ENCODE measurements at places on chromosomes 3 and 15.
A peak's percentile ranks its signal among the peaks of the same experiment; 100 is the strongest.

GRCh38 chr3:4493941-4494894 is 1.1 kb downstream of the ITPR1 start:
- DNase-seq, result peak; percentile 38

GRCh38 chr3:142940000-142940399 is 23.5 kb downstream of the PAQR9 start:
- no peak for DNase-seq

DNA sequence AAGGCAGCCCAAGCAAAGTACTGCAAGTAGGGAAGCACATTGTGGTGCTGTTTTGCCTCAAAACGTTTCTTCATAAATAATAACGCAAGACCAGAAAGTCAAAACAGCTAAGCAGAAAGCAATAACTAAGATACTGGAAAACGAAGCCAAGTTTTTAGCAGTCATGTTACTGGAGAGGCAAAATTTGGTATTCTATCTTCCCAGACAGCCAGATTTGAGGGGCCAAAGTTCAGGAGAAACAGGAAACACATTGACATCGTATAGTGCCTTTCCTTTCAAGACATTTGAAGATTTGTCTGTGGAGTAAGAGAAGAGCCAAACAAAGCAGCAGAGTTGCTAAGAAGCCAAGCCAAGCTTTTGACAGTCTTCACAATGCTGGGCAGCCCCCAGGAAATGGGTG is 843.6 kb upstream of the NECTIN3 start:
- no peak for DNase-seq

DNA sequence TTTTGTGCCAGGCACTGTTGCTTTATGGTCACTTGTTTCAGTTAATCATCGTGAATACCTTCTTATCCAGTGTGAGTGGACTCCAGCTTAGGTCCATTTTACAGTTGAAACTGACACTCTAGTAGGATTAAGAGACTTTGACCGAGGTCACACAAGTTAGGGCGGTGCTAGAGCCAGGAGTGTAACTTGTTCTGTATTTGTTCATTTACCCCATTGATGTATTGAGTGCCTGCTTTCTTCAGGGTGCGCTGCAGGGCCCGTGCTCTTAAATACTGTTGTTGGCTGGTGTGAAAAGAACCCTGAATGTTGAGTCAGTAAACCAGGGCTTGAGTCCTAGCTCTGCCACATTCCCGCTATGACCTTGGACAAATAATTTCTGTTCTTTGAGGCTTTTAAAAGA is 15.4 kb downstream of the PDHB start:
- no peak for DNase-seq

DNA sequence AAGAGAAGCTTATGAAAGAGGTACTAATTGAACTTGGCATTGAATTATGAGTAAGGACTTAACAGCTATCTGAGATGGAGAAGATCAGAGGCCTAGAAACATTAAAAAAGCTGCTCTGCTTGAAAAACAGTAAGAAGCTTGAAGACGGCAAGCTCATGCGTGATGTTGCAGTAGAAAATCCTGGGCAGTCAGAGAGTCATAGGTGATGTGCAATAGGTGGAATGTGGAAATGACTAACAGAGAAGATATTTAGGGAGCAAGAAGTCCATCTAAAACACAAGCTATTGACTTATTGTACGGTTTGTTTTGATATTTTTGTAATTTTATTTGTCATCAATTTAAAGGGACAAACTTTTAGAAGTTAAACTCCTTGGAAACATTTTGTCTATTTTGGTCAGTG is 1101.4 kb downstream of the ROBO2 start:
- DNase-seq, result peak; percentile 27

- DNase-seq, result peak; percentile 37
Observed at GRCh38 chr3:12158387-12159226, at the start of gene TIMP4. Gene TIMP4 (minus strand): TSS chr3:12158912. CDS start chr3:12158840, 72 bp downstream.

- DNase-seq, result peak; percentile 32
Observed at GRCh38 chr15:70023064-70023768, 74.5 kb downstream of the TLE3 start.

DNA sequence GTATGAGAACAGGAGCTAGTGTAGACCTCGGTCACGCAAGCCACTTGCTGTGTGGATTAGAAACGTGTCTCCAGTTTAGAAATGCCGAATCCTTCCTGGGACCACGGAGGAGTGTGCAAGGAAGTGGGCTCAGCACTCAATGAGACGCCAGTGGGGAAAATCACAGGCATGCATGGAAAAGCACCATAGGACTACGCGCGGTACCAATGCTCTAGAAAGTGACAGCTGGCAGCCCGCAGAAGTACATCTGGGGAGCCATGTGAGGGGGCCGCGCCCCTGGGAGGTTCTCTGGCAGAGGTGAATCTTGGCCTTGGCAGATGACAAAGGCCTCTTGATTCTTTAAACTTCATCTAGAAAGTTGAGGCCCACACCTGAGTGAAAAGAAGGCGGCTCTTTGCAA is 99.3 kb downstream of the LRRK1 start:
- no peak for DNase-seq

- DNase-seq, result peak; percentile 79
Observed at GRCh38 chr15:62389885-62390790, 225.1 kb upstream of the C2CD4B start.

- no peak for DNase-seq
Observed at GRCh38 chr3:97952872-97953271, 19.4 kb downstream of the RIOX2 start.

DNA sequence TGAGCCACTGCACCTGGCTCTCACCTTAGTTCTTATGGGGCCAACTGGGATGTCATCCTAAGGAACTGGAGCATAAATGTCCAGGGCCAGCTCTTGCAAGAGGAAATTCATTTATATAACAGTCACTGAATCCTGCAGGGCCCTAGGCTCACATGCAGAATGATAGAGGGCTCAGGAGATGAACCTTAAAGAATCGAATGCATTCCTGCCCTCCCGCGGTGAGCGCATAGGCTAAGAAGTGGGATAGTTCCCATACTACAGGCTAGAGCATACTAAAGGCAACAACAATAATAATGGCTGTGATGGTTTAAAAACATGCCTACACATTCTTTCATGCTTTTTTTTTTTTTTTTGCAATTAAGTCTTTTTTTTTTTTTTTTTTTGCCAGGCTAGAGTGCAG is 17.1 kb upstream of the CSRNP1 start:
- DNase-seq, result no peak

DNA sequence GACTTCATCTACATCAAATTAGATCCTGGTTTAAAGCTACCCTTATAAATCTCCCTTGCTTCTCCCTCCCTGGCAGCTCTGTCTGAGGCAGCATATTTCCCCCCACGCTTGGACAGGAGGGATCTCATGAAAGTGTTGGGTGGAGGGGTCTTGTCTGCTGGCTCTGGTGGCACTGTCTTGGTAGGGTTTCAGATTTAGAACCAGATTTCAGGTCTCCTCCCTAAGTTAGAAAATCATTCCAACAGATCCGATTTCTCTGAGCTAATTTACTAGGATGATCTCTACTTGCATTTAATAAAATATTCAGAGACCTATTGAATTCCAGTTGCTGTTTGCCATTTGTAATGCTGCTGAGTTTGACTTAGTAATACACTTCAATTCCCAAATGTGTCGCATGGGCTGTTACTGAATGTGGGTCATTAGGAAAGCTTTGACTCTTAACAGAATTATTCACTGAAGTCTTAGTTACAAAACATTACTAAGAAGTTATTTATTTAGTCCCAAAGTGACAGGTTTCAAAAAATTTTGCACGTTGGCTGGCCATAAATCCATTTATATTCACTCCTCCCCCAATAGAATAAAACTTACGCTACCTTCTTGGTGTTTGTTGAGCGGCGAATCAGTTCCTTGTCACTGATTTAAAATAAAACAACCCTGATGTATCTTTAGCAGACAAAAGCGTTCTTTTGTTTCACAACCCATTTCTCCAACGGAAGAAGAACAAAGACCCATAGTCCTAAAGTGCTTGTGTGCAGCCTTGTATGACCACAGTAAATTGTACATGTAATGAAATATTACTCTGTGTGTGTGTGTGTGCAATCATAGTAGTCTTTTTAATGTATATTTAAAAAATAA is 84.5 kb downstream of the TRAK1 start:
- no peak for DNase-seq

DNA sequence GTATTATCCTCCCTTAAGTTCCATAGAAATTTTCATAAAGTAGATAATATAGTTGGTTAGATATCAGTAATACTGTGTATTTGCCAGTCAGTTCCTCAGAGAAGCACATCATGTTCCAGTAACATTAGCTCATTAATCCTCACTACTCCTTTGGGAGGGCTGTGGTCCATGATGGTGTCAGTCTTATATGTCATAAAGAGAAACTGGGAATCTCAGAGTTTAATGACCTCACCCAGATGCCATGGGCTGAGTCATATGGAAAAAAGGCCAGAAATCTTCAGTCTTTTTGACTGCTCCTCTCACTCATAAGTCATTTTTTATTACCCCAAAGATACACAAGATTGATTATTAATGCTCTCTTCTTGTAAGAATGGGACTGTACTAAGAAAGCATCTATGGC is 188.6 kb downstream of the CHL1 start:
- no peak for DNase-seq

- no peak for DNase-seq
Observed at GRCh38 chr15:54374184-54374952, 396.1 kb downstream of the UNC13C start.

DNA sequence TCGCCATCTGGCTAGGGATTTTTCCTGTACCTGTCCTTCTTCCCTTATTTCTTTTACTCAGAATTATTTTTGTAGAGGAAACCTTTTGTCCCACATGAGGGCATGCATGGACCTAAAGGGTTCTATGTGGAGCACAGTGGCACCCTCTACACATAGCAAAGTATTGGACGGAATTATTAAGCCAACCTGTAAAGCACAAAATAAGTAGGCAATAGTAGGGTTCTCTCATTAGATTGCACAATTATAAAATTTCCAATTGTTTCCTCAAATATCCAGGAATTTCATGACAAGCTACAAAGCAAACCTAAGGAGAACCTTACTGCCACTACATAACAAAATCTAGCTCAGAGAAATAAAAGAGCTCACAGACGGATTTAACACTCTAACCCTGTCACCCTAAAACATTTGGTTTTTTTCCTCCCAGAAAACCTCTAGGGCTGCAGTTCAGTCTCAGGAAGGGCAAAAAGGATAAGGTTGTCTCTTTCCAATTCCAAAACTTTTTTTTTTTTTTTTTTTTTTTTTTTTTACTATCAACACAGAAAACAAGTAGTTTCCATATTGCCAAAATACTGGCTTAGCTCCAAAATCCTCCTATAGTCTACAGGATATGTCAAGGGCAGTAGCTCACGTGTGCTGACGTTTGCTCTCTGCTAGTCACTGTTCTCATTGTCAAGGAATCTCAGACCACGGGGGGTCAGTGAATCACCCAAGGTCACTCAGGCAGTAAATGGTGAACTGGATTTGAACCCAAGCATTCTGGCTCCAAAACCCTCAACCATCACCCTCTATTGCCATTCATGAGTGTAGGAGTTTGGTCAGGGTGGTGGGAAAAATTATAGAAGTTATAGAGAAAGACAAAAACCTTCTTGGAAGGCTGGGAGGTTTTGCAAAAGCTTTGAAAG is 52.3 kb downstream of the NCEH1 start:
- DNase-seq, result peak; percentile 62

GRCh38 chr3:73164622-73165021 is 103.2 kb downstream of the EBLN2 start:
- DNase-seq, result no peak

GRCh38 chr15:62083194-62084154 is 16.7 kb downstream of the C2CD4A start:
- no peak for DNase-seq

- no peak for DNase-seq
Observed at GRCh38 chr3:50195501-50196252, 4.3 kb downstream of the GNAT1 start.

DNA sequence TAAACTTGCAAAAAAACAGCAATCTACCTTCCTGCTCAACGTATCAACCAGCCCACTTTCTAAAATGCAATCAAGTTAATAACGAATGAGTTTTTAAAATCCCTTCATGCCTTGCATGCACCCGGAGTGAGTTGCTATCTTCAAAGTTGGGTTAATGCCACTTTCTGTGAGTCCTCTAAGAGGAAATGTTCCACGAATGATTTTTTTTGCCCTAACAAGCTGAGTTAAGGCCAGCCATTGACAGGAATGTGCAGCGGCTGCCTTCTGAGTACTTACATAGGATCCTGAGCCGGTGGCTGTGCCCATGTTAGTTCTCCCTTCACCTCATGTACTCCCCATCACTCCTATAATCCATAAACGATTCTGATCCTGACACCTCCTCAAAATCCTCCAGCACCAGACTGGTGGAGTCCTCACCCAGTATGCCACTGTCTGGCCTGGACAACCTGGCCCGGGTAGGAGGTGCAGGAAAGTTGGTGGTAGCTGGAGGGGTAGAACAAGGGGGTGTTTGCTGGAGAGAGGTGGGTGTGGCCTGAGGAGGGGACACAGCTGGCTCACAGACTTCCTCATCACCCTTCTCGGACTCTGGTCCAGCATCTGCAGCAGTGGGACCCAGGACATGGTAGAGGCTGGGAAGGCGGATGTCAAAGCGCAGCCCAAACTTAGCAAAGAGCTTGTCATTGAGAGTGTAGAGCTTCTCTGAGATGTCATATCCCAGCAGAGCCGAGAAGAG is 12.4 kb downstream of the POPDC2 start:
- no peak for DNase-seq
